D341Med (cell line): ENCODE measurements at places on chromosomes 12 and 14.
A peak's percentile ranks its signal among the peaks of the same experiment; 100 is the strongest.

DNA sequence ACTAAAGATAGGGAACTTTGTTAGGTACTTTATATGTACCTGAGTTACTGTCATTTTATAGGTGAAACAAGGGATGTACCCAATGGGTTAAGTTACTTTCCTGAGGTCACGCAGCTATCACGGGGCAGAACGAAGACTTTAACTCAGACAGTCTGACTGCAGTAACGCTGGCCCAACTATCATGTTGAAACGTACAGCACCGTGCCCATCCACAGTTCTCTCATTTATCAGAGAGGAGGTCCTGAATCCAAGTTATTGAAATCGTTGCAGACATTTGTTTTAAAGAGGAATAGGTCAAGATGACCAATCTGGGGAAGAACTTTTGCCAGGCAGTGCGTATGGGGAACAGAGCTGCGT is 587 bp upstream of the C12orf75 start:
- DNase-seq = no peak

GRCh38 chr12:53746592-53747092 is 5.1 kb downstream of the CISTR start:
- peak; percentile 93 for DNase-seq

- no peak for DNase-seq
Observed at GRCh38 chr12:26402648-26403047, 207.3 kb downstream of the SSPN start.

DNA sequence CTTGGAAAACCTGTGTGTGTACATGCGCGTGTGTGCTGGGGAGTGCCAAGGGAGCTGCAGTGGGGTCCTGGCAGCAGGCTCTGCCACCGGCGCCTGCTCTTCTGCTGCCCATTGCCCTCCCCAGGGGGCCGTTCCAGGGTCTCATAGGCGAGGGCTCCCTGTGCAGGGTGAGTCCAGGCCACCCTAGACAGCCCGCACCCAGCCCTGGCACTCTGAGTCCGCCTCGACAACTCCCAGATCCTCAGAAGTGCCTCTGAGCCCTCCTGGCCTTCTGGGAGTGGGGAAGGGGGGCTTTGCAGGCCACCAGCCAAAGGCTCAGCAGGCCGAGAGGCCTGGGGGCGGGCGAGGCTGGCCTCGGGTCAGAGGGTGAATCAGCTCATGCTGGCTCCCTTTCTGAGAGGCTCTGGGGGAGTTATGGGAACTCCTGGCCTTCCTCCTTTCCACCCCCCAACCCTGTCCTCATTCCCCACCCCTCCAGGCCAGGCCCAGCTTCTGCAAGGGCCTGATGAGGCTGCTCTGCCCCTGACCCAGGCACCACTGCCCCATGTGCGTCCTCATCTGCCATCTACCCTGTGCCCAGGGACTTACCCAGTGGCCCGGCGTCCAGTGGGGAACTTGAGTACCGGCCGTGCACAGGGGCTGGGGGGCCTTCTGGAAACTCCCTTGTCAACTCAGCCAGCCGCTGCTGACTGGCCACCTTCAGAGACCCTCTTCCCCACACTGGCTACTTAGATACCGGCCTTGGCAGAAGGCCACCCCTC is 2.1 kb upstream of the TEDC1 start:
- no peak for DNase-seq

GRCh38 chr12:48671231-48671856 is 10.7 kb downstream of the KANSL2 start:
- DNase-seq = no peak

GRCh38 chr14:70711451-70711850 is 69.7 kb downstream of the TTC9 start:
- DNase-seq = no peak

GRCh38 chr12:95213928-95214327 is 3.3 kb downstream of the FGD6 start:
- DNase-seq = no peak

- DNase-seq = no peak
Observed at GRCh38 chr12:24760162-24760561, 188.7 kb downstream of the BCAT1 start.

GRCh38 chr12:123242116-123242904 is 9.1 kb downstream of the MTRFR start:
- DNase-seq = no peak

GRCh38 chr14:43413084-43413483 is 1094.0 kb downstream of the FSCB start:
- no peak for DNase-seq

DNA sequence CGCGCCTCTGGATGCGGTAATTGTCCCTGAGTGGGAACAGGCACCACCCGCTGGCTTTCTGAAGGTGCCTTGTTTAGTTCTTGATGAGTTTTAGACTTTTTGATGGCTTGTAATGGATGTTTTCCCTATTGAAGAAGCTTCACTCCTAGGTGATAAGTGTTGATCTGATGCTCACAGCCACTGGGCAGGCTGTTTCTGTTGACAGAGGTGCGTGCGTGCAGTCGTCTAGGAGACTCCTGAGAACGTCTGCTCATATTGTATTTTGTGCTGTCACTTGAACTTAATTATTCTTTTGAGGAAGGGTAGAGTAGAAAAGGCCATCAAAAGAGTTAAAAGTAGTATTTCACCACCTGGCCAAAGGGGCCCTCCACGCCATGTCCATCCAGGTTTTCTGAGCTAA is 70.5 kb downstream of the EP400 start:
- DNase-seq = no peak

DNA sequence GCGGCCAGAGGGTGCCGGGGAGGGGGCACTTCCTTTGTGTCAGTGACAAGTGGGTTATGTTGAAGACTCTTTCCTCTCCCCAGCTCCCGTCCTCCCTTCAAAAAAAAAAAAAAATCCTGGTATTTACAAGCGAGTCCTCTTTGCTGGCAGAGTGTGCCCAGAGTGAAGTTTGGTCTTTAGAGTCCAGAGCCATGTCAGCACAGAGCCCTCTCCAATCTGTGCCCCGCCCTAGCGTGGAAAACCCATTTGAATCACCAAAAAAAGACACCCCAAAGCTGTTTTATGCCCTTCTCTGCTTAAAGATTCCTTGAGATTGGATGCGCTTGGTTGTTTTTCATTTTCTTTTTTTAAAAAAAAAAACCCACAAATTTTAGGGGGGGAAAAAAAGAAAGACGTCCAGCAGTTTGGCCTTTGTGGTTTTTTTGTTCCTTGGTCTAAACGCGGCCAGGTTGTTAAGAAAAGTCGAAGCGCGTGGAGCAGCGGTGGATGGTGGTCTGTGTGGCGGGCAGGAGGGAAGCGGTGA is 3.3 kb downstream of the NKX2-1 start:
- DNase-seq = no peak

GRCh38 chr12:67202678-67203012 is 66.5 kb upstream of the CAND1 start:
- DNase-seq = no peak

GRCh38 chr12:108975024-108975593 is 45.8 kb downstream of the SVOP start:
- no peak for DNase-seq

- DNase-seq = no peak
Observed at GRCh38 chr14:86788224-86788623, 1204.8 kb downstream of the GALC start.

DNA sequence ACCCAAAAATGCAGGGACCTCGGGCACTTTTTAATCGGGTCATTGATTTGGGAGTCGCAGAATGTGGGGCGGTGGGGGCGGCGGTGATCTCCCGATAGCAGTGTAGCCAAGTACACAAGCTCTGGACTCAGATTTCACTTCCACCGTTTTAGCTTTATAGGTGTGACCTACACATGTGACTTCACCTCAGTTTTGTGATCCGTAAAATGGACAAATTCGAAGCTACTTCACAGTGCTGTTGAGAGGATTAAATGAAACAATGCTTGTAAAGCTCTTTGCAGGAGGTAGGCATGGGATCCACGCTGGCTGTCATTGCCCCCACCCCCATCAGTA is 478 bp downstream of the RITA1 start:
- peak; percentile 19 for DNase-seq
